ENCODE measurements at places on chromosomes 12 and 14.

DNA sequence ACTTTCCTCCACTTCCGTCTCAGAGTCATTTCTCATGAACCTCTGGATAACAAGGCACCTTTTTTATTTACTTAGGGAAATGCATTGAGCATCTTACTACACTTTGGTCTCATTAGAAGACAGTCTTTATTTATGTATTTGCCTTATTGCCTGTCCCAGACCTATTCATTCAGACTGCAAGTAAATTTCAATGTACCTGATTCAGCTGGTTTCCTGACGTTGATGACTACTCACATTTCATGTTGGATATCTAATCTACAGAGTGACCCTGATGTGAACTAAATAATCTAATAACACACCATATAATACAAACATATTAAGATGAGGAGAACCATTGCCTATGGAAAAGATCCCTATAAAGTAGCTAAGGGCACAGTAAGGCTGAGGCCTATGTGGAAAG lies 267.7 kb downstream of the SLC6A15 start:
- no peak for DNase-seq

DNA sequence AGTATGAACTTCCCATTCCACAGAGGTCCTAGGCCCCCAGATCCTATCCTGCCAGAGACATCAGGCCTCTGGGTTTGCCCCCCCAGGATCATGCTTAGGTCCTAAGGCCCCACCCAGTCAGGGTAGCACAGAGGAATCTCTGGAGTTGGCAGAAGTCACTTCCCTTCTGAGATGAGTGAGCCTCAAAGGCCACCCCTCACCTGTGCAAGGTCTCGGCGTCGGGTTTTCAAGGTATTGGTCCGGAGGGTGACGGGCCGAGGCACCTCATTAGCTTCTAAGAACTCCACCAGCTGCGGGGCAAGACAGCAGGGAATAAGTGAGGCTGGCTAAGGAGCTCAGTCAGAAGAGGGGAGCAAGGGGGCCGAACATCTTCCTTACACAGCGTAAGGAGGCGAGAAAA lies 5.2 kb downstream of the NOP2 start:
- no peak for DNase-seq

GRCh38 chr14:68608574-68608962 lies 184.3 kb downstream of the ZFP36L1 start:
- DNase-seq = no peak

- no peak for DNase-seq
Measured at GRCh38 chr14:64123241-64123822, 170.8 kb downstream of the ESR2 start.

DNA sequence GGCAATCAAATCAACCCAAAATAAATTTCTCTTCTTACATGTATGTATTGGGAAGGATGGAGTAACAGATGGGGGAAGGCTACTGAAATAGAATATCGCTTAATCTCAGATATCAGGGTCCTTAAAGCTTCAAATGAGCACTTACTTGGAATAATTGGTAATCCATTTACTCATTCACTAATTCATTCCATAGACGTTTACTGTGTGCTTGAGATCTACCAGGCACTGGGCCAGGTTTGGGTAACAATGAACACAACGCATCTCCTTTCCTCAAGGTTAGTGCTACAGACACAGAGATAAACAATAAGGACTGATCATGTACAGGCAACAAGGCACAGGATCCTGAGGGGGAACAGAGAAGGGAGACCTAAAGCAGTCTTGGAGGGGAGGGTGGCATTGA lies 54.4 kb upstream of the KRR1 start:
- no peak for DNase-seq

Measured in cortex of kidney (tissue), 1 donor.